ENCODE measurements at places on chromosomes 3 and 15. TPM values are rescaled to one million over a fixed set of nuclear protein-coding genes. Genes with fewer than 3 reads are reported as not detected.
A peak's percentile ranks its signal among the peaks of the same experiment; 100 is the strongest.

DNA sequence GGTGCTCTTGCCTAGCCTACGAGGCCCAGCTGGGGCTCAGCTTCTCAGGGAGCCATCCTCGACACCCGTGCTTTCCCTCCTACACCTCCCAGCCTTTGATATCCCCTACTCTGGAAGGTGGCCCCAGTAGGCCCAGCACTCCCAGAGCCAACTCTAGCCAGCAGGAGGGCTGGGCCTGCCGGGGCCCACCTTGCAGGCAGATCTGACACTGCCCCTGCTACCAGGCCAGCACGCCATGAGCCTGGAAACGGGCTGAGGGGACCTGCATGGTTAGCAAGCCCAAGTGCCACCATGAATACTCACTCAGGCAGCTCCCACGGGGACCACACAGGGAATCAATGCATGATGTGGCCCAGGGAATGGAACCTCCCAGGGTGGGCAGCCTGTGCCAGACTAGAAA lies 123.7 kb downstream of the SMAD6 start:
- no peak overlapping the region for H3K4me3 ChIP-seq
- H3K4me1 ChIP-seq = no peaks in the 10 kb centered on the region
- no peaks in the 10 kb centered on the region for H3K36me3 ChIP-seq
- no peak overlapping the region for H3K27ac ChIP-seq
- DNase-seq = no peak
- no peaks in the 10 kb centered on the region for H3K27me3 ChIP-seq

DNA sequence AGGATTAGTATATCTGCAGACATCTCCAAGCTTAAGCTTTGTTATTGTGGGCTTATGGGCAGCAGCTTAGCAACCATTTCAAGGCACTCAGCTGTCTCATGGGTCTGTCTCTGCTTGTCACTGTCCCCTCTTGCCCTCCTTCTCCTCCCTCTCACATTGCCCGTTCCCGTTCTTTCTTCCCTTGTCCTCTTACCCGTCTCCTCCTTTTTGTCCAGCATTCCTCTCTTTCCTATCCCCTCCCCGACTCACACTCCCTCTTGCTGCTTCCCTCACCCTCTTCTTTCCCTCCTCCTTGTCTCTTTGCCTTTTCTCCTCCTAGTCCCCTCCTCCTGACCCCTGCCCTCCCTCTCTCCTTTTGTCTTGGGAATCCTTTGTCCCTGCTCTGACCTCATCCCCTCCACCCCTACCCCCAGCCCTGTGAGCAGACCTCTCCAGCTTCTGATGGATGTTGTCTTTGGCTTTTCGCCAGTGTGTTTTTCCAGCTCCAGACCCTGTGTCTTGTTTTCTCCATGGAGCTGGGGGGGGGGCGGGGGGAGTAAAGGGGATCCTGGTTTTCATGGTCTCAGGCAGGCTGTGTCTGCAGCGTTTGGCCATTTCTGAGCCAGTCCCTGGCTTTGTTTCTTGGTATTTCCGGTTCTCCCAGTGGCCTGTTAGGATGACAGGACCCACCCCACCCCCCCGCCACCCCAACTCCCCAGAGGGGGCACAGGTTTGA lies 47.9 kb upstream of the TRAK1 start:
- no peak for DNase-seq
- no peak overlapping the region for H3K4me3 ChIP-seq
- H3K4me1 ChIP-seq = no peaks in the 10 kb centered on the region
- peak overlapping the region; percentile 71 for H3K27ac ChIP-seq
- no peaks in the 10 kb centered on the region for H3K36me3 ChIP-seq
- H3K27me3 ChIP-seq = no peaks in the 10 kb centered on the region

The CCDC54 gene
- total RNA-seq = not detected

- no peaks in the 10 kb centered on the region for H3K4me1 ChIP-seq
- DNase-seq = no peak
- H3K4me3 ChIP-seq = no peak overlapping the region
Measured at GRCh38 chr15:33008284-33008995, 186.1 kb downstream of the FMN1 start.

GRCh38 chr15:25715536-25716413 lies 147.4 kb downstream of the ATP10A start:
- H3K4me3 ChIP-seq = no peak overlapping the region
- DNase-seq = no peak
- H3K36me3 ChIP-seq = no peaks in the 10 kb centered on the region
- no peak overlapping the region for H3K27ac ChIP-seq
- 0 out of 2 replicates have a peak, but pooled peaks cover under 1% of the 10 kb centered on the region for H3K27me3 ChIP-seq

The RASL12 gene
- 6.0 TPM for total RNA-seq

Measured in Caco-2 (cell line).